GM23248 (cell line): ENCODE measurements at places on chromosomes 7 and 10.

GRCh38 chr7:23347033-23347681 lies 48.0 kb downstream of the MALSU1 start:
- peak; percentile 45 for DNase-seq

GRCh38 chr7:102872460-102872859 lies 40.3 kb upstream of the LRRC17 start:
- DNase-seq, result peak; percentile 98

- DNase-seq, result no peak
Measured at GRCh38 chr7:5574770-5575269, 151.2 kb upstream of the TNRC18 start.

DNA sequence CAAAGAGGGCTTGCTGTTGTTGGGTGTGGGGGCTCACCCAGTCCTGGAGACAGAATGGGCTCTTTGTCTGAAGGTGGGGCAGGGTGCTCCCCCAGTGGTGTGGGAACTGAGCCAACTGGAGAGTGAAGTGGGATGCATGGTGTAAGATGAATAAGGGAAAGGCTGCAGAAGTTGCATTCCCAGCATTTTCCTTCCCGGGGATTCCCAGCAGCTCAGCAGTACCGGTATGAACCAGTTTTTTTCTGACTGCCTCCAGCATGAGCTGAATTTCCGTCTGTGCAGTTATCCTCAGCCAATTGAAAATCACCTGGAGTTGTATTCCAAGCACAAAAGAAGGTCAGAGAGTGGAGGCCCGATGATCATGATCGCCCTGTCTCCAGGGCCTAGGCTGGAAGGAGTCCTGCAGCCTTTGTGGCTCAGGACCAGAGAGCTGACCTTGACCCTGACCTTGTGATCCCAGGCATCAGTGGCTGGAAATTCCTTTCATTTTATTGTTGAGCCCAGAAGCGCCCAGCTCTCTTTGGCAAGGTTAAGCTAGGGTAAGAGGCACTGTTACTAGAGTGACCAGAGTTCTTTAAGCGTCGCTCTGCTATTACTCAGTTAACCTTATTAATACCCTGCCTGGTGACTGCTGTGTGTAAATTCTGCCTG lies 33.4 kb downstream of the OGDH start:
- DNase-seq, result peak; percentile 69

DNA sequence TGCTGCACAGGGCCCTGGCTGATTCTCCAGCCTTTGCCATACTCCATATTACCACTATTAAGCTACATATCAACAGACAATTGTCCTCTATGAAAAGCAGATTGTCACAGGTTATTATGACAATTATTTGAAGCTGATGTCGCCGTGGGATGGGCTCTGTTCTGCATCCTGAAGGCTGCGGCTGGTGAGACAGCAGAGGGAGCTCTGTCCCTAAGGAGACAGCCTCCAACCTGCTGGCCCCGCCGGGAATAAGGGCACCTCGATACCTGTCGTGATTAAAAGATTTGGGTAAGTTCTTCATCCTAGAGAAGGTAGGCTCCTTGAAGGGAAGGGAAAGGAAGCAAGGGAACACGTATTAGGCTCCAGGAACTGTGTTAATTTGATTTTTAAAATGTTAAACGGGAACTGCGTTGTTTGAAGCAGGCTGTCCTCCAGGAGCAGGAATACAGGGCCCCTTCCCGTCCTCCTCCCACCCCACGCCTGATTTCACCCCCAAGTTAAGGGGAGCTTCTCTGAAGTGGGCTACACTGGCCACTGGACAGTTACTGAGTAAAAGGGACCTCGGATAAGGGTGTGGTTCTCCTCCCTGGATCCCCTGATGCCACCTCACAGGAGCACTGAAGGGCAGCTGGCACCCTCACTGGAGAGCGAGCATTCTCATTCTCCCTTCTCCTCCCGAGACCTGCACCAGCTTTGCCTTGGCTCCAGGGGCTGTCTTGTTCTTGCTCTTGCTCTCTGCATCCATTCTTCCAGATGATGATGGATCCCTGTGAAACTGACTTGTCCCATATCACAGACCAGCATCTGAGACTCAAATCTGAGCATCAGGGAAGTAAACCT lies 11.8 kb upstream of the TIAL1 start:
- peak; percentile 65 for DNase-seq

GRCh38 chr7:30880941-30881340 lies 30.7 kb upstream of the AQP1 start:
- no peak for DNase-seq

DNA sequence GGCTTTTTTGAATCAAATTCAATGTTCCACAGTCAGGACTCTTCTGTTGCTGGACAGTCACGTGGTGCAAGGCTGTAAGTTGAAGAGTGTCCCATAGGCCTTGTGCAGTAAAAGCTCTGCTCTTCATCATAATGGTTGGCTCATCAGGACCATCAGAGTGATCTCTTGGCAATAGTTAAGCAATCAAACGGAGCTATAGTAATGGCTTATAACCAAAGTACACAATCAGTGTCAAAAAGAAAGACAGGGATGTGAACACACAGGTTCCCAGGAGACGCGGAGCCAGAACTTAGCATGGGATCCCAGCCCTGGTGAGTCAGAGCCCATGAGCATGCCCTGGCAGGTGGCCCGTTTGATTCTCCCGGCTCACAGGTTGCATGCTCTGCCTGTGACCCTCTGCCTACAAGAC lies 10.8 kb upstream of the GPNMB start:
- peak; percentile 63 for DNase-seq

GRCh38 chr10:114881417-114881816 lies 56.6 kb upstream of the TRUB1 start:
- no peak for DNase-seq

DNA sequence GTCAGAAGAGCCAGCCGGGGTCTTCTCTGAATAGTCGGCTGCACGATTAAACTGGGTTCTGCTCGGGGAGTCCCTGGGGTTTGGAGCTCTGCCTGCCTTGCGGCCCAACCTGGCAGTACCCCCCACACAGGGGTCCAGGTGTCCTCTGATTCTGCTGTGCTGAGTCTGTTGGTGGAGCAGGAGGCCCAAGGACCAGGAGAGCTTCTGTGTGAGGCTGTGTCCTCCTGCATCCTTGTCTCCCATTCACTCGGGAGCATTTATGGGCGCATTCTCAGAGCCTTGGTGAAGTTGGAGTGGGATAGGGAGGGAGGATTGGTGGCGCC lies 14.2 kb downstream of the INPP5A start:
- DNase-seq, result no peak

GRCh38 chr10:29714096-29714874 lies 79.5 kb upstream of the SVIL start:
- DNase-seq, result peak; percentile 83

DNA sequence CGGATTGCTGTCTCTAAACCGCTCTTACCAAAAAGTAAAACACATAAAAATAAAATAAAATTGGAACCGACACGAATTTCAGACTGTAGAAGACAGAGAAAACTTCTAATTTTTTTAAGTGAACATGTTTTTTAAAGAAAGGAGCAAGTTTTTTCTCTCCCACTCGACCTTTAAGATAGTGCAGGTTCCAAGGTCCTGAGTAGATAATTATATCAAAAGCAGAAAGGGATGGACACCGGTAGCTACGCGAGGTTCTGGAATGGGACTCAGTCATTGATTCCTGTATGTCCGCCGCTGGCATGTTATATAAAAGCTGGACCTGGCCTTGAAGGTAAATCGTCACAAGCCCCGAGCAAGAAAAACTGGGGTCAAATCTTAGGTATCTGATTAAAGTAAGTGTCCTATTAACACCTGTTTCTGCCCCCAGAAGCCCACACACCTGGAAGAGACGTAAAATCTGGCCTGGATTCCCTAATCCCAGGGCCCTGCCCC lies 462 bp upstream of the CISD1 start:
- DNase-seq, result no peak
